ENCODE measurements at places on chromosomes 3 and 15.
A peak's percentile ranks its signal among the peaks of the same experiment; 100 is the strongest.

DNA sequence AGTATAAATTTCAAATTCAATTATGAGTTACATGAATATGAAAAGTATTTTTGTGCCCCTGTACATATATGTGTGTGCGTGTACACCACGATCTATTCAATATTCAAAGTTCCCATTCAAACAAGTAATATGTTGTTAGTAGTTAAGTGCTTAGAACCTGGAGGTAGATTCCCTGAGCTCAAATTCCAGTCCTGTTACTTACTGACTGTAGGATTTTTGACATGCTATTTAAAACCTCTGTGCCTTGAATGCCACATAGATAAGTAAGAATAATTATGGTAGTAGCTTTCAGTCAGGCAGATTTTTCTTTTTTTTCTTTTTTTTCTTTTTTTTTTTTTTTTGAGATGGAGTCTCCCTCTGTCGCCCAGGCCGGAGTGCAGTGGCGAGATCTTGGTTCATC is 53.3 kb upstream of the CMSS1 start:
- DNase-seq: no peak

- no peak for DNase-seq
Observed at GRCh38 chr15:81304226-81304625, 19.7 kb downstream of the STARD5 start.

DNA sequence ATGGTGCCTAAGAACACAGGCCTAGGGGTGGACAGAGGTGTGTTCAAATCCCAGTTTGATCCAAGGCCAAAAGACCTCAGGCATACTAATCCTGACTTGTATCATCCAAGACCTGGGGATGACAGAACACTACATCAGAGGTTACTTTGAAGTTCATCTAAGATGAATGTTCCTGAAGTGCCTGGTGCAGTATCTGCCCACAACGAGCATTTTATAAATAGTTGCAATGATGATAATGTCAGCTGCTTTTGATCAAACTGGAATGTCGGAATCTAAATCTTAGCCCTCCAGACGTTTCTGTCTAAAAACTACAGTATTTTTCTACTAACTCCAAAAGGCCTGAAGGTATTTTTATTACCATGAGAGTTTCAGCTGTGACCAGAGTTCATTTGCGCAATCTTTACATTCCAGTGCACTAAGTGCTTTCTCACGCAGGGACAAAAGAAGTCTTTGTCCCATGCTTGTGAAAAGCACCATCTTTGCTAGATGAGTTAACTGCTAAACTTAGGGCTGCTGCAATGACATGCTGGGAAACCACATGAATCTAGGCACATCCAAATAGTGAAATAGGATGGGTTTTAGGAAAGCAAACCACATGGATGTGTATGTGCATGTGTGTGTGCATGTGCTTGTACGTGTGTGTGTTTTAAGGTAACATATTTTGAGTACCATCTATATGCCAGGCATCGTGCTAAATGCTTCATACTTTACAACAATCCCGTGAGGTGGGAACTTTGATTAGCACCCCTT is 18.1 kb downstream of the ANXA2 start:
- DNase-seq: no peak

GRCh38 chr3:156535162-156535627 is 19.7 kb downstream of the SSR3 start:
- no peak for DNase-seq

- DNase-seq: no peak
Observed at GRCh38 chr3:45462522-45463265, 74.3 kb downstream of the LARS2 start.

DNA sequence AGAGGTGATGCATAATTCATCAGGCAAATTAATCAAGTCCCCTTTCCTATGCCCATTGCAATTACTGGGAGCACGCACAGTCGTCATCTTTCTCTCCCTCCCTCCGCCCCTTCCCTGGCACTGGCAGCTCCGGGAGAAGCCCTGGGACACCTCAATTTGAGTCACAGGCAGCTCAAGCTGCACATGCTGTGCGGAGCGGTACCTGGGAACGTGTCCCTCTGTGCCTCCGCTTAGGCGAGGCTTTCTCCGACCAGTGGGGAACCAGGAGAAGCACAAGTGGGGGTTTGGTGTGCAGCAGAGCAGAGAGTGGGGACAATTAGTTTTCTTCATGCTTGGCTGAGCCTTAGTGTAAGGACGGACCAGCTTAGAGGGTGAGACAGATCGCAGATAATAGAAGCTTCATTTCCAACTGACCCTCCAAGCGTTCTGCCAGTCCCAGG is 88.3 kb downstream of the SOX14 start:
- DNase-seq: no peak

DNA sequence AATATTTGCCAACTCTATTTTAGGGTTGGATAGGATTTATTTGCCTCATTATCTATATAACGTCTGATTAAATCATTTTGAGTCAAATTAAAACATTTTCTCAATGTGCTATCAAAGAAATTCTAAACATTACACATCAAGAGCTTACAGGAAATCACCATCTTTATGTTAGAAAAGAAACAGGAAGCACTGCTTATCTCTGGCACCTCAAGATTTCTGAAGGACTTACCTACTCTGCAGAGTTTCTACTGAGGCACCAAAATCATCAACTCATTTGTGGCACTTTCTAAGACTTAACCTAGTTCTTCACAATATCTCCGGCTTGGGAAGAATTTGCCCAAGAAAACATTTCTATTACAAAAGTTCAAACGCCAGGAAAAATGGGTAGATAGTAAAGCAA is 181.3 kb upstream of the EOMES start:
- no peak for DNase-seq

- no peak for DNase-seq
Observed at GRCh38 chr3:40192628-40193027, 116.9 kb upstream of the EIF1B start.

- no peak for DNase-seq
Observed at GRCh38 chr3:125670945-125671344, 75.6 kb upstream of the OSBPL11 start.

GRCh38 chr3:114569186-114569585 is 275.4 kb downstream of the TIGIT start:
- DNase-seq: no peak

DNA sequence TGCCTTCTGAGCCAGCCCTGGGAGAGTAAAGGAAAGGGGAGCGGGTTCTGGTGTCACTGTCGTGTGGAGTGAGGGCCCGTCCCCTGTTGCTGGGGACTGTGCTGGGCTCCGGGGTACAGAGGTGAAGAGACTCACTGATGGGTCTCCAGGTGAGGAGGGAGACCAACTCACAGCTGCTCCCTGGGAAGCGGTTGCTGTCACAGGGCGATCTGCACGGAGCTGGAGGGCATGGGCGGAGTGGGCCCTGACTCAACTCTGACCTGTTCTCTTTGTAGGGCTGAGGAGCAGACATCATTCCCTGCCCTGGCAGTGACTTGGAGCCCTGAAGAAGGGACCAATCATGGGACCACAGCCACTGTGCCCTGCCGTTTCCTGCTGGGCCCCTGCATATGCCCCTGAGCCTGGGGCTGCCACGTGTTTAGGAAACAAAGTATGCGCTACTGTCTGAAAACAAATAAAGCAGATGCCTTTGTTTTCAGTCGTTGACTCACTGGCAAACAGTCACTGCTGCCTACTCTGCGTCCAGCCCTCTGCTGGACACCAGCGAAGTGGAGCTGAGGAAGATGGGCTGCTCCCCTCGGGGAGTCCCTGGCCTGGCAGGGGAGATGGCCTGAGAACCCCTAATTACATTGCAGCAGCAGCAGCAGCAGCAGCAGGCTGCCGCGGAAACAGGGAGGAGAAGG is 22.9 kb upstream of the PLXNA1 start:
- DNase-seq: peak; percentile 44

- no peak for DNase-seq
Observed at GRCh38 chr3:108047987-108048386, 42.8 kb downstream of the CD47 start.

DNA sequence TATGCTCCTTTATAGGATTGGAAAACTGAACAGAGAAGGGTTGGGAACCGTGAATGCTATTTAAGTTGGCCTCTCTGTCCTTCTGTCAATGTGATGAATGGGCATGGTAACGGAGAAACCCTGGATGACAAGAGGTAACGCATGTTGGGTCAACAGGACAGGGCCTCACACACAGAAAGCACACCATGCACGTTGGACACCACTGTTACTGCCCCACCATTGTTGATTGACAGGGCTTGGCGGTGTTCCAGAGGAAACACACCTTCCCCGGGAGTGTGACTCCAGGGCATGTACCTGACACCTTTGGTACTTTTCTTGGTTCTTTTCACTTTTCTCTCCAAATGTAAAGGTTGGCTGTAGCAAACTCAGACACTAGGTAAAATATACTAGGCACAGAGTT is 548.5 kb downstream of the OCA2 start:
- no peak for DNase-seq

DNA sequence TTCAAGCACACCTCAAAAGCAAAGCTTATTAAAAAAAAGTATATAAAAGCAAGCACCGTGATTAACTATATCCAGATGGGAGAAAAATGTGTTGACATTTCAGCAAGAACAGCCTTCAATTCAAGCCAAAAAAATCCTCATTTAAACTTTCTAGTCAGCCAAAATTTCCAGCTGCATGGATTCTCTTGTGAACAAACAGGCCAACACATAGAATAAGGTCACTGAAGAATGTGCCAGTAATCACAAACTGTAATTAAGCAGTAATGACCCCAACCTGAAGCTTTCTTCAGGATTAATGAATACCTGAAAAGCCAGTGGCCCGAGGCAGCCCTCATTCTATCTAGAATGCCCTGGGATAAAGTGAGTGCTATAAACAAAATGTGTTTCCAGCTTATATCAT is 130.7 kb upstream of the KCNMB2 start:
- peak; percentile 55 for DNase-seq

- no peak for DNase-seq
Observed at GRCh38 chr3:1214933-1215332, 122.1 kb downstream of the CNTN6 start.

DNA sequence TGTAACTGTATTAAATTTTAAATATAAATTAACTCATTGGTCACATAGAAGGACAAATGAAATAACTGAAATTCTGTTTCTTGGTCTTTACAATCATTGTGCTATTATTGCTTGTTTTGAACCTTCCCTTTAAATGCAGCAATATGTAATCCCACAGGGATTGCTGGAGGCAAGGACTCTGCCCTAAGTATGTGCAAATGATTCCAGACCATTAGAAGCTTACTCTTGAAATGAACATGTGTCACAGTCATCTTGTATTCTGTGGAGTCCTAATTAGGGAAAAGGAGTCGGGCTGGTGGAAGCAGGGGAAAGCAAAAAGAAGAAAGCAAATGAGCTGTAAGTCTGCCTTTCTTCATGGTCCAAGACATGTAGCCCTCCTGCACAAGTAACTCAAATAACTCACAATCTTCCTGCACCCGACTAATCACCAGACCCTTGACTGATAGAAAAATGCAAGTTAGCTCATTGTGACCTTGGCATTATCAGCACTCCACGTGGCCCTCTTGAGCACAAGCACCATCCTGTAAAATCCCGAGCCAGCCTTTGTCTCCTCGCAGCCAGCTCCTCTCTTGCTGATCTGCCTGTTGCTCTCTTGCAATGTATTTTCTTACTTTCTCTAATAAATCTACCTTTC is 2.3 kb upstream of the TMPRSS7 start:
- peak; percentile 88 for DNase-seq

GRCh38 chr15:49096090-49096750 is 50.0 kb upstream of the SECISBP2L start:
- no peak for DNase-seq

DNA sequence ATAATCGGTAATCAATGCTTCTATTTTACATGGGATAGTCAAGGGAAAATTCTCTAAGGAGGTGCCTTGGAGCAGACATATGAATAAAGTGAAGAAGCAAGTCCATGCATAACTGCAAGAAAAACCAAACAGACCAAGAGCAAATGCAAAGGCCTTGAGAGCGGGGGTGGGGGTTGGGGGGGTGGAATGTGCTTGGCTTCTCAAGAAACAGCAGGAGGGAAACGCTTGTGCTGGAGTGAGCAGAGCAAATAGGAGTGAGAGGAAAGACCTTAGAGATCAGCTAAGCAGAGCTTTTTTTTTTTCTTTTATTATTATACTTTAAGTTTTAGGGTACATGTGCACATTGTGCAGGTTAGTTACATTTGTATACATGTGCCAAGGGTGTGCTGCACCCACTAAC is 260.8 kb downstream of the ARPP21 start:
- no peak for DNase-seq

- DNase-seq: peak; percentile 3
Observed at GRCh38 chr3:46276497-46277099, 34.3 kb downstream of the CCR3 start.

GRCh38 chr3:68287101-68287500 is 632.7 kb upstream of the SUCLG2 start:
- no peak for DNase-seq

GRCh38 chr3:195577645-195578177 is 6.0 kb downstream of the APOD start:
- no peak for DNase-seq

GRCh38 chr3:82088749-82089148 is 327.3 kb upstream of the GBE1 start:
- DNase-seq: no peak

- no peak for DNase-seq
Observed at GRCh38 chr15:73382115-73382514, 13.4 kb upstream of the HCN4 start.

- DNase-seq: no peak
Observed at GRCh38 chr3:133804896-133805295, 719 bp upstream of the SRPRB start.

DNA sequence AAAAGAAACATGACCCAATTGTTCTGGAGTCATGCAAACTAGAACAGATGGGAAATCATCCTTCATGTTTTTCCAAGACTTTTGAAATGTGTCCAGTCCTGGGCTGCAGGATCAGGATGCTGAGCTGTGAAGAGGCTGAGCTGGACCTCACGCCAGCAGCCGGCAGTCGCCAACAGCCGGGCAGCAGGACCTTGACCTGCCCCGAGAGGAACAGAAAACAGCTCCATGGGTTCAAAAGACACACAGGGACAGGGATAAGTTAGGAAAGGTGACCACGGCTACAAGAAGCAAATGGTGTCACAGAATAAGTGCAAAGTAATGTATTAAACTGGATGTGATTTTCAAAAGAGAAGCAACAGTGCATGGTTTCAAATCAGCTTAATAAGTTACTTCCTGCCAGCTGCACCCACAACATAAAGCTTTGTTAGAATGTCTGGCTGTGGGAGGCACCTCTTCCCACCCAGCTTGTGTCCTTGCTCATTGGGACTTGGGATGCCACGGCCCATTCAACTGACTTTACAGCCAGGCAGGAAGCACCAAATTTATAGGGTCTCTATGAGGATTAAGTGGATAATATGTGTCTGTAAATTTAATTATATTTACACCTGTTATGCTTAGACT is 266.4 kb downstream of the GABRG3 start:
- DNase-seq: no peak

DNA sequence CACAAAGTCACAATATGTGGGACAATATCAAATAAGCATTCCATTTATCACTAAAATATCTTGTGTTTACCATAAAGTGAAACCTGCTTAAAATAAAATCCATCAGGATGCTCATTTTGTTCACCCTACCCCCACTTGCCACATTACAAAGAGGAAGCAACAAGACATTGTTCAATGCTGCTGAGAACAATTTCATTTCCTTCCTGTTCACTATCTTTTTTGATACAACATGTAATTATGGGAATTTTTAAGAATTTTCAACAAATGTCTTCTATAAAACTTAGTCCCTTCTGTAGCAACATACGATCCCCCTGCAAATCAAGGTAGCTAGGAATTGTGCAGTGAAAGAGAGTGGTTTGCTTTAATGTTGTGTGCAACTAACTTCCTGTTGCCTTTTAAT is 34.9 kb upstream of the GPR160 start:
- DNase-seq: no peak

GRCh38 chr15:61923173-61923572 is 137.1 kb downstream of the VPS13C start:
- DNase-seq: no peak
